ENCODE measurements at places on chromosomes 6 and 20.
A peak's percentile ranks its signal among the peaks of the same experiment; 100 is the strongest.

- DNase-seq, result no peak
Measured at GRCh38 chr6:124741341-124741740, 220.9 kb upstream of the RNF217 start.

DNA sequence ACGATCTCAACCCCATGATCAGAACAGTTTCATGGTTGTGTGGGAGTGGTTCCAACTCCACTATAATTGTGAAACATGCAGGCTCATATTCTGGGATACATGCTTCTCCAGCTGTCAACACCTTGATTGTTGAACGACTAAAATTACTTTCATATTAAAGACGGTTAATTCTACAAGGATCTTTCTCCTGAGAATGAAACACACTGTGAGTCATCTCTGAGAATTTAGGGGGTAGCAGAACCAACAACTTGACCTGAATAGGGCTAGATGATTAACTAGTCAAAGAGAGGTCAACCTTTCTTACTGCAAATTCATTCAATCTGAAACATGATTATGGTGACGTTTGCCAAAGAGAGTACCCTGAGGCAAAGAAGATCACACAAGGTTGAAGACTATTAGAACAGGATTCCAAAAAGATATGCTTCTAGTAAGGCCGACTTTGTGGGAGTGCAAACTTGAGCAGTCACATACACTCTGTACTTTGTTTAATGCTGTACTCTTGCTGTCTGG, 175.2 kb upstream of the CITED2 start:
- DNase-seq, result no peak

- no peak for DNase-seq
Measured at GRCh38 chr20:57658447-57658832, 38.2 kb upstream of the ZBP1 start.

DNA sequence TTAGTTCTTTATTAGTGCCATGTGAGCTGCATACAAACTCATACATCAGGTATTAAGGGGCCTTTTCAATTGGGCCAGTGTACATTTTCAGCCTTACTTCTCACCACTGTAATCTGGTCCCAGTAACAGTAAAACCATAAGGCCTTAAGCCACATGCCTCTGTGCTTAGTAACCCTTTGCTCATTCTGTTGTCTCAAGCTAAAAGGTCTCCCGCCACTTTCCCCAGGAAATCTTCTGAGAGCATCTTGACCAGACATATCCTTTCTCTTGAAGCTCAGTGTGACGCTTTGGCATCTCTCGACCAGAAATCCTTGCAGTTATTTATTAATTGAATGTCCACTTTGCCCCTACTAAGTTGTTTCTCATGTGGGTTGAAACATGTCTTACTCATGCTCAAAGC, 68.0 kb downstream of the CYP39A1 start:
- no peak for DNase-seq

DNA sequence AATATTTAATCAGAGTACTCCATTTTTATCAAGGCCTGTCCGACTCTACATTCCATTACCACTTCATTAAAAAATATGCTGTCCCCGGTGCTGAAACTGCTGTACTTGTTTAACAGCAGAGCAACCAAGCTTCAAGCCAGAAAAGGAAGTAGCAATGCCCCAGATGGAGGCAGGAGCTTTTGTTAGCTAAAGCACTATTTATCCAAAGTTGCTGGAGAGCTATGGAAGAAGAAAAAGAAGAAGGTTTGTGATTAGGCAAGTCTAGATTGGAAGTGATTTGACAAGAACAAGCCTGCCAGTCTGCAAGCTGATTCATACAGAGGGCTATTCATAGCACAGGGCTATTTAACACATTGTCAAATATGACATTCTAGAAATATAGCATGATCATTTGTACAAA, 160.9 kb upstream of the SPTLC3 start:
- DNase-seq, result no peak

GRCh38 chr6:169866668-169867521, 115.5 kb downstream of the ERMARD start:
- DNase-seq, result no peak

DNA sequence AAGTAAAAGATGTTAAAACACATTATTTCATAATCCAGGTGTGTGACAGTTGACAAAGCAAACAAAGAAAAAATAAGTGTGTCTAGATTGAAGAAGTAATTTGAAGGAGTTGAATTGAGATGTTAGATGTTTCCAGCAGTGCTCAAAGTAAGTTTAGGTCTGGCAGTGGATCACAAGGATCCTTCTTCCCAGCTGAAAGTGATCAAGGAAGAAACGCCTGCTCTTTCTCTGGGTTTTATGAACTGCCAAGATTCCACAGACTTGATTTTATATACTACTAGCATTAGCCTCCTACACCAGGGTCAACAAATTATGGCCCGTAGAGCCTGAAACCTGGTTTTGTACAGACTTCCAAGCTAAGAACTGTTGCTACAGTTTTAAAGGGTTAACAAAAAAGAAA, 30.3 kb downstream of the STX7 start:
- DNase-seq, result no peak

- no peak for DNase-seq
Measured at GRCh38 chr20:35856866-35857265, 85.1 kb downstream of the PHF20 start.

DNA sequence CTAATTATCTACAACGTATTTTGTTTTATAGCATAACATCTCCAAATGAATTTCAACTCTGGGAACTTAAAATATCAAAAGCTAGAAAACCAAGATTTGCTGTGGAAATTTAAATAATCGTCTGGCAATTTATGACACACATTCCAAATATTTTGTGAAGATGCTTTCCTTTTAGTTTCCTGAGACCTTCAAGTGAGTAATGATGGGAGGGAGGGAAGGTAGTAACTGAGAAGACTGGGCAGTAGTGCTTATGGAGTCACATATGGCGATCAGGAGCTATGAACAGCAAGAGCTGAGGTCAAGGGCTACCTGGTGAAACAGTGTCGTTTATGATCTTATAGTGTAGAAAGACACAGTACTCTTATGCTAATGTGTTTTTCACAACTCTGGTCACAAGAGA, 178.2 kb upstream of the THEMIS start:
- DNase-seq, result no peak

DNA sequence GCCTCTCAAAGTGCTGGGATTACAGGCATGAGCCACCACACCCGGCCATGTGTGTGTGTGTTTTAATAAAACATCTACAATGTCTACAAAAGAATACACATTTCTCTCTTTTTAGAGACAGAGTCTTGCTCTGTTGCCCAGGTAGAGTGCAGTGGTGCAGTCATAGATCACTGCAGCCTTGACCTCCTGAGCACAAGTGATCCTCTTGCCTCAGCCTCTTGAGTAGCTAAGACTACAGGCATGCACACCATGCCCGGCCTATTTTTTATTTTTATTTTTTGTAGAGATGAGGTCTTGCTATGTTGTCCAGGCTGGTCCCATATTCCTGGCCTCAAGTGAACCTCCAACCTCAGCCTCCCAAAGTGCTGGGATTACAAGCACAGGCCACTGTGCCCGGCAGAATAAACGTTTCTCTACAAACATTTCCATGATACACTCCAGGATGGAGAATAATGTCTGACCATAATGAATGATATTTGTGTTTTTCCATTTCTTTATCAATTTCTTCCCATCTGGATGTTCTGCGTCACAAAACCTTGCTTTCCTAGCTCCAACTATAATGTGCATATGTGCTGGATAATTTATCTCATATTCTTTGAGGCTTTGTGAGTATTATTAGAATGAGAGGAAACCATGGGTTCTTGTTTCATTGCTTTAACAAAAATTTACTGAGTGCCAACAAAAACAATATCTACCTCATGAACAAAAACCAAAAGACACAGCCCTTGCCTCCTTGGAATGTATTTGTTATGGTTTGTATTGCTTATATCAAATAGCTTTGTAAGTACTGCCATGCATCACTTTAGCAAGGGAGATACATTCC, 28.6 kb upstream of the CCN2 start:
- no peak for DNase-seq

DNA sequence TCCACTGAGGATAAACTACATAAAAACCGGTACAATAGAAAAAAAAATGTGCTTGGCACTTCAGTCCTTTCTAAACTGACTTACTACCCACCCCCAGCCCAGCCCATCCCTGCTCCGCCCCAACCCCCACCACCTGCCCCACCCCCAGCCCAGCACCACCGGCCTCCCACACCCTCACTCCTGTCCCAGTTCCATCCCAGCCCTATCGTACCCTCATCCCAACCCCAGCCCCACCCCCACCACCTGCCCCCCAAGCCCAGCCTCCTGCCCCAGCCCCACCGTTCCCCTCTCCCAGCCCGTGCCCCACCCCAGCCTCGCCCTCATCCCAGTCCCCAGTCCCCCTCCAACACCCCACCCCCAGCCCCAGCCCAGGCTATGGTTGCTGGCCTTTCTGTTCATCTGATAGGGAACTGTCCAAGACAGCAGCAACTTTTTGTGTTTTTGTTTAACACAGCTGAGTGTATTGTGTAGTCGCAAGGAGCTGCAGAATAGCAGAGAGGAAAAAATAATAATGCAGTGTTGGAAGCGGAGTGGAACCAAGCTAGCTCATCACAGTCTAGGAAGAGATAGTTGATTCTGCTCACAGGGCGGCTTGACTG, 61.9 kb downstream of the SASH1 start:
- no peak for DNase-seq

- no peak for DNase-seq
Measured at GRCh38 chr6:90224196-90224595, 72.4 kb downstream of the BACH2 start.

GRCh38 chr6:120357447-120357846, 976.8 kb downstream of the TBC1D32 start:
- DNase-seq, result no peak

- no peak for DNase-seq
Measured at GRCh38 chr6:16199804-16200203, 38.6 kb upstream of the GMPR start.

GRCh38 chr6:166692723-166693302, 65.8 kb upstream of the RPS6KA2 start:
- DNase-seq, result no peak

DNA sequence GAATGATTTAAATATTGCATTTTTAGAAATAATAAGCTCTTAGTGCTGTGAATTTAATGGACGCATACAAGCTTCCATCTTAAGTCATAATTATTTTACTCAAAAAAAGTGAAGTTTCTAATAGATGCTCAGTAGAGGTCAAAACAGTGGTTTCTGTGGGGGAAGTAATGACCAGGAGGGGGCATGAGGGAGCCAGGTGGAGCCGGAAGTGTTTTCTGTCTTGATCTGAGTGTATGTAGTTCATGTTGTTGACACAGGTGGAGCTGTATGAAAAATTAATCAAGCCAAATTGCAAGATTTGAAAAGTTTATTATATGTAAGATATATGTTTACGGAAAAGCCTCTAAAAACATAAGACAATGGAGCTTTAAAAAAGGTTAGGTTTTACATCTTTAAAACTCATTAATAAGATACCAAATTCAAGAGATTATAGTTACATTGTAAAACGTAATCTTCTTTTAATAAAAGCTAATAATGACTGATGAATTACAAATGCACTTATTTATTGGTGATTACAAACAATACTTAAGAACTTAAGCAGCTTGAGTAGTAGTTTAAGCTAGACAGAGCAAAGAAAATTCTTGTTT, 68.0 kb downstream of the PLAGL1 start:
- DNase-seq, result peak; percentile 83

DNA sequence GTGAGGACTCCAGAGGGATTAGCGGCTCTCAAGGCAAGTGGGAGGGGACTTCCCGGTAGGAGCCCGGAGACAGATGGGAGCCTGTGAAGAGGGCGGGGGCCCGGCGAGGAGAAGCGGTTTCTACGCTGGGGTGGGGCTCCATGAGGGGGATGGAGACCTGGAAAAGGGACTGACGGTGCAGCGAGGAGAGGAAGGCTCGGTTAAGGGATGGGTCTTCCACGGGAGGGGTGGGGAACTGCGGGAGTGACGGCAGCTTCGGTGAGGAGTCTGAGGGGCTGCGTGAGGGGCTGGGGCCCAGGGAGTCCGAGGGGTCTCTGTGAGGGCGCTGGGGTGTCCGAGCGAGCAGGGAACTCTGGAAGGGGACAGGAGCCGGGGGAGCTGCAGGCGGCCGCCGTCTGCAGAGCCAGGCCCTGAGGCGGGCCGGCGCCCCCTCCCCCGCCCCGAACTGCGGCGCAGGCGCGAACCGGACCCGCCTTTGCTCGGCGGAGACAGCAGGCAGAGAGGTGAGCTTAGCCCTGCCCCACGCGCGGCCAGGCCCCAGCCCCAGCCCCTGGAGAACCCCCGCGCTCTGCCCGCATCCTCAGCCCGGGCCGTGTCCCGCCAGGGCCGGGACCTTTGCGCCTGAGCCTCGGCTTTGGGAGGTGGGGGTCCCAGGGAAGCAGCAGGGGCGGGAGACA, at the start of gene NRSN2:
Gene NRSN2, plus strand, starts transcription at position 472 of the 677 bp plus-strand sequence. CDS start 2,533 bp downstream, outside the sequence.
- no peak for DNase-seq

GRCh38 chr6:127291495-127291894, 24.8 kb downstream of the RNF146 start:
- no peak for DNase-seq

- DNase-seq, result no peak
Measured at GRCh38 chr6:17059022-17059421, 42.8 kb upstream of the STMND1 start.

DNA sequence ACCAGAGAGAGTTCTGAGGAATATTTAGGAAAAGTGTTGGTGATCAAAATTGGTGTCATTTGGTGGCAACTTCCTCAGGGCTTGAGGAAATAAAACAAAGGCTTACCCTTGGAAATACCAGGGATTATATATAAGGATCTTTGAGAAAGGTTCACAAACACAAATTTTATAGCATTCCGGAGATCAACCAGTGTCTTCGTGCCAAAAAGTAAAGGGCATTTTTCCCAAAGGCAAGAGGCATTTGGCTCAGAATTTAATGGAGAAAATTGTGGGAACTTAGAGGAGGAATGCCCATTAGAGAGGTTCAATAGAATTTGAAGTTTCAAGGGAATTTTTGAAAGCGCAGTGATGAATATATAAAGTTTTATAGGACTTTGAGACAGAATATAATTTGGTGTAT, 179.5 kb downstream of the FUT9 start:
- no peak for DNase-seq

GRCh38 chr20:16608277-16608650, 35.0 kb upstream of the KIF16B start:
- DNase-seq, result no peak

- no peak for DNase-seq
Measured at GRCh38 chr6:83461438-83461837, 30.6 kb upstream of the ME1 start.

DNA sequence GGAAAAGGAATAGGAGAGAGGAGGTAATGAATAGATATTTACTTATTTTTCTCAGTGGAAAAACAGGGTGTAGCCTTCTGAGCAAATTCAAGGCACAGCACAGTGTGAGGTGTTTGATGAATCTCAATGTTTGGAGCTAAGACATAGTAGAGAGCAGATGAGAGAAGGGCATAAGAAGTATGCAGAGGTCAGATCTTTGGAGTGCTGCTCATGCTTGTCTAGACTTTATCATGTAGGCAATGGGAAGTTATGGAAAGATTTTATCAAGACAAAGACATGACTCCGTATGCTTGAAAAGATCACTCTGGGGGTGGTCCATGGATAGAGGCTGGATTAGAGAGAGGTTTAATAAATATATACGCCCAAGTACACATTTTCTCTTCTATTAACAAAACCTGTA, 217.0 kb upstream of the CNR1 start:
- no peak for DNase-seq

- no peak for DNase-seq
Measured at GRCh38 chr6:111767752-111768430, 105.4 kb downstream of the FYN start.
